Activated CD8-positive, alpha-beta memory T cell treated with anti-CD3 and anti-CD28 coated beads for 4 hours (primary cell): ENCODE measurements at places on chromosomes 7 and 10.

- DNase-seq, result no peak
Observed at GRCh38 chr10:69807696-69808095, 6.0 kb downstream of the COL13A1 start.

DNA sequence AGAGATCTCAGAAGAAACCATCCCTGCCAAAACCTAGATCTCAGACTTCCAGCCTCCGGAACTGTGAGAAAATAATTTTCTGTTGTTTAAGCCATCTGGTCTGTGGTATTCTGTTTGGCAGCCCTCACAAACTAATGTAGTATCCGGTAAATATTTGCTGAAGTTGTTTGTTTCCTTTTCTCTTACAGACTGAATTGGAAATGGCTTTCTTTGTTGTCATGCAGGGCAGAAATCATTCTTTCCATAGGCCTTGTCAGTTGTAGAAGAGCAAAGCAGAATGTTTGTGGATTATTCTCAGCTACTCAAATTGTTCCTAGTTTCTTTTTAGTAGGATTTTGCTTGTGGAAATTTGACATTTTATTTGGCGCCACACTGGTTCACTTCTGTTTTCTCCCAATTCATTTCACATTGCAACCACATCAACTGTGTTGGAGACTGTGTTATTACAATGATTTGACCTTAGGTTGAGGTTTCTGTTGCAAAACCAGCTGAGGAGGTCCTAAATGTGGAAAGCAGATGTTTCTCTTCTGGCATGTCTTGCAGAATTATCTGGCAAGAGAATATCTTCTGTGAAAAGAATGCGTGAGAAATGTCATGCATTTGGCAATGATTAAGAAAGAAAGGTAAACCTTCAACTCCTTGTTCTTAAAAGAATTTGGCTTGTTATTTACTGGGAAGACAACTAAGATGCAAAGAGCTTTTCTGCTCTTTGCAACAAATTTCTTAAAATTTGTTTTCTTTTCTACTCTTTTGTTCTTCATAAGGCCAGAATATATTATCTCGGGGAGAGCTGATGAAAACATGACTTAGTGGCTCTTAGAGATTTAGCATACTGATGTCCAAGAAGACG is 25.8 kb downstream of the ACTA2 start:
- DNase-seq, result no peak

DNA sequence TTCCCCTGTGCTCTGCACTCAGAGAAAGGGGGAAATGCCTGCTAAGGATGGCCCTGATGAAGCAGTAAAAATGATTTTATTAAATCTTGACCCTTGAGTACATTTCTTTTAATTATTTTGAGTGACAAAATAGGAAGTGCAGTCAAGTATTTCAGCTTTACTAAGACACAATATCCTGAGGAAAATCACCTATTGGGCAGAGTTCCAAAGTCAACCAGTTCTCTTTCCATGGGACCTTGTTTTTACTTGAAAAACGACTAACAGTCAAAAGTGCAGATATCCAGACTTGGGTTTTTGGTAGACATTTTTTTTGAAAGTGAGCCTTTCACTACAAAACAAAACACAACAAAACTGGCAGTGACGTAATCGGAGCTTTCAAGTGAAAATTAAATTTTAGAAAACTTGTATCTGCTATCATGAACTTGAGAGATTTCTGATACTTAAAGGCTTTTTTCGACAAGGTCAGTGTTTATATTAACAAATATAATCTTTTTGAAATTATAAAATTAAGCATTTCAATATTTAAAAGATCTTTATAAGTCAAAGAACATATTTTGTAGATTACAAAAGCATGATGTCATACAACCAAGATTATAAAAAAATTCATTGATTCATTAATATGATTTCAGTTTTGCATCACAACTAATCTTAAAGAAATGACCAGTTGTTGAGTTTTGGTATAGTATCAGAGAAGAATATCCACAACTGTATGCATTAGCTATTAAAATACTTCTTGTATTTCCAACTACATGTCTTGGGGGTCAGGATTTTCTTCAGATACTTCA is 513.8 kb upstream of the AKR1E2 start:
- DNase-seq, result no peak

GRCh38 chr10:23171232-23171876 is 20.8 kb upstream of the PTF1A start:
- no peak for DNase-seq

DNA sequence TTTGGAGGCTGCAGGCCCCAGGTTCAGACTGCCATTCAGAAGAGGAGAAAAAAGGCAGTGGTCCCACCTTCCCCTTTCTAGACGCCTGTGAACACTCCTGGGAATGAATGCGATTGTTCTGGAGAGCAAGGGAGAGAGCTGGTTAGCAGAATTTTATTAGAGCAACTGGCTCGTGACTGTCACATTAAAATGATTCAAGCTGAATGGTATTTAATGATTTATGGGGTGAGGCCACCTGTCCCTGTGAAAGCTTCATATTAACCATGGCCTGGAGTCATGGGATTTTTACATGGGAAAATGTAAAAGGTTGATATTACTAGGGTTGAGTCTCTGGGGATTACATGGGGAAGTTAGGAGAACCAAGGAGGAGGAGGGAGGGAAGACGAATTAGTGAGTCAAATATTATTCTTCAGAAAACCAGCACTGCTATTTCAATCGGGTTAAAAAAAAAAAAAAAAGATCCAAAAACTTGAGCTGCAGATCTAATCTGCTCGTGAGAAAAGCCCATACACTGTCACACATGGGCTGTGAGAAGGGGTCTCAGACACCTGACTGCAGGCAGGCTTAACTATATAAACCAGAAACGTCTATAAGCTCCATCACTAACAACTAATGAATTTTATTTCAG is 8.3 kb downstream of the CXCL12 start:
- no peak for DNase-seq

GRCh38 chr10:100338434-100339036 is 8.5 kb upstream of the SCD start:
- DNase-seq, result peak; percentile 67

DNA sequence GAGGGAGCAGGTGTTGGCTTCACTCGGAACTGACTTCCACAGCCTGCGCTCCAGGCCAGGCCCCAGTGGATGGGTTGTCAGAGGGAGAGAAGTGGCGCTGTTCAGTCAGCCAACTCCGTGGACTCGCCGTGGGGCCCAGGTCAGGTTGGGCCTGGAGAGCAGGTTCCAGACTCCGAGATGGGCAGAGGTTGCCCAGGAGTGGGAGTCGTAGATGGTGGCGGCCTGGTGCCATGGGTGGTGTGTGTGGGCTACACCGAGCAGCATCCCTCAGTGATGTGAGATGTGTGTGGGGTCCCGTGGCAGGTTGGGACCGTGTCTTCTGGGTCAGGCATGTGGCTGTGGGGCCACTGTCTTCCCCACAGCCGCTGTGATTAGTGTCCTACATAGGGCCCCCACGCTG is 10.4 kb downstream of the ZNF316 start:
- no peak for DNase-seq

DNA sequence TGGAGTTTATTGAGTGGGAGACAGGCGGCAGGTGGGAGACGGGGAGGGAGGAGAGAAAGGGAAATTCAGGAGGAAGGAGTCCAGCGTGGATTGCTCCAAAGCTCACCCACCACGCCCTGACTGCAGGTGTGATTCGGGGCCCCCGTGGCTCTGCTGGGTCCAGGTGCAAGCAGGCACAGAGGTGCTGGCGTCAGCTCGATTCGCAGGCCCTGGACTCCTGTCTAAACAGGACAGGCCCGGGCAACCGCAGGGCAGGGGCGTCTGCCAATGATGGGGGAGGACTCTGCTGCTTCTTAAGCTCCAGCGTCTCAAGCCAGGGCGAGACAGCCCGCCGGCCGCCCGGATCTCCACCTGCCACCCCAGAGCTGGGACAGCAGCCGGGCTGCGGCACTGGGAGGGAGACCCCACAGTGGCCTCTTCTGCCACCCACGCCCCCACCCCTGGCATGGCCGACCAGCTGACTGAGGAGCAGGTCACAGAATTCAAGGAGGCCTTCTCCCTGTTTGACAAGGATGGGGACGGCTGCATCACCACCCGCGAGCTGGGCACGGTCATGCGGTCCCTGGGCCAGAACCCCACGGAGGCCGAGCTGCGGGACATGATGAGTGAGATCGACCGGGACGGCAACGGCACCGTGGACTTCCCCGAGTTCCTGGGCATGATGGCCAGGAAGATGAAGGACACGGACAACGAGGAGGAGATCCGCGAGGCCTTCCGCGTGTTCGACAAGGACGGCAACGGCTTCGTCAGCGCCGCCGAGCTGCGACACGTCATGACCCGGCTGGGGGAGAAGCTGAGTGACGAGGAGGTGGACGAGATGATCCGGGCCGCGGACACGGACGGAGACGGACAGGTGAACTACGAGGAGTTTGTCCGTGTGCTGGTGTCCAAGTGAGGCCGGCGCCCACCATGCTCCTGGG is at the start of gene CALML3:
Gene CALML3 (plus strand): TSS at position 321 of the 920 bp plus-strand sequence. CDS start 125 bp downstream, at position 446.
- DNase-seq, result no peak

- no peak for DNase-seq
Observed at GRCh38 chr7:11177793-11178192, 204.1 kb downstream of the PHF14 start.

DNA sequence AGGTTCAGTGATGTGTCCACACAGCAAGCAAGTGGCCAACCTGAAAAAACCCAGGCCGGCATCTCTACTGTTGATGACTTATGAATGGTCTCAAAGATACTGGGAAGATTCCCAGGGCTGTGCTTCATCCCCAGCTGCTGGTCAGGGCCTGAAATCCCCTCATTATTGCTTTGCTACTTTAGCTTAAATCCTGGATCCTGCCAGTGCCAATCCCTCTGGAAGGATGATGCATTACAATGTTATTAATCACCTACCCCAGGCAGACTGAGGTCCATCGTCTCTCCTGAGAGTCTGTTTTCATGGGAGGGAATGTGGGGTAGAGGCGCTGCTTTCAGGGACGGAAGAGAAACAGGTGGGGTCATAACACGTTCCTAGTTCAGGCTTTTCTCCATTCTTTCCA is 371.6 kb downstream of the RPS24 start:
- no peak for DNase-seq

GRCh38 chr10:7102557-7103349 is 308.1 kb downstream of the SFMBT2 start:
- no peak for DNase-seq

GRCh38 chr10:124739986-124740368 is 4.2 kb downstream of the FAM53B start:
- DNase-seq, result no peak

- no peak for DNase-seq
Observed at GRCh38 chr10:101660256-101660655, 34.7 kb downstream of the FBXW4 start.

DNA sequence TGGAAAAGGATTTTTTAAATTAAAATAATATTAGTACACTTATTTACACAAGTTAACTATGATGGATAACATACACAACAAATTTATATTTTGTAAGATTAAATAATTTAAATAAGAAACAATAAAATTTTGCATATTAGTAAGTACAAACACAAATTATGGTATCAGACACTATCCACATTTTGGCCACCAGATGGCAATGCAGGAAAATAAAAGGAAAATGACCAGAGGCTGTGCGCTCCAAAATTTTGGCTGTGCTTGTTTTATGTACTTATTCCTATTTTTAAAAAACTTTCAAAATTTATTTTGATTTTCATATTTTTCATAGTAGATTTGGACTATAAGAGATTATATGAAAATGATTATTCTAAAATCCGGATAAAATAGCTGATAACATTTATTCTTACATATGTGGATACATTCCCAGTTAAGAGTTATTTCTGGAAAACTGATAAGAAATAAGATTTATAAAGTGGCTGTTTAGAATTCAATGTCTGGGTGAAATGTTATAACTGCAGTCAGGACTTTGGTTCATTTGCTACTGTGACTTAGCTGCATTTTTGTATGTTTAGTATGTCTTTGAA is 274.7 kb upstream of the HGF start:
- no peak for DNase-seq

DNA sequence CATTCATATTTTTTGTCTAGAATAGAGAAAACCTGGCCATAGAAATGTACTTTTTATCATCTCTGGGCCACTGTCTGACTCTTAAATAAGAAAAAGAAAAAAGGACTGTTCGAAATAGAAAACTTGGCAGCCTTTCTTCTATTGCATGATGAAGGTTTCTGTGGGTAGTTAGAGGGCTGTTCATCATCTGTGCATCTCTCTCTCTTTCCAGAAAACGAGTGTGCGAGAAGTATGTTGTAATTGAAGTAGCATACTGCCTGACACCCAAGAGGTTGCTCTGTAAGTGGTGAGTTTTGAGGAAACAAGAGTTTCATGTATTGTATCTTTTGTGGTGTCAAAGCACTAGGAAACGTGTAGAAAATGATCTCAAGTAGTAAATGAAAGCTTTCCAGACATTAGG is 343.2 kb upstream of the TMEM229A start:
- DNase-seq, result no peak

DNA sequence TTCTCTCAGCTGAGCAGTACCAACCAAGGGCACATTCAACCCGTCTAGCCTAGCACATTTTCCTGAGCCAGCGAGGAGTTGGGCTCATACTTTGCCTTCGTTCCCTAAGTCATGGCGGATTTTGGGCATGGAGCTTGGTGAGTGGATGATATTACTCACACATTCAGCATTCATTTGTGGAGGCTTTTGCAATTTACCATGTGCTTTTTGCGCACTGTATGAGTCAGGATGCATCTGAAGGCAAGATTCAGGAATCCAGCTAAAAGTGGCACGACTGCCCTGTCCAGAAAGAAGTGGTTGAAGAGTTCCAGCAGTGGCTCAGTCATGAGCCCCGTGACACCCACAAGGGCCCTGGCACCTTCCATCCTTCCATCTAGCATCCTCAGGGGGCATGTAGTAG is 24.2 kb upstream of the MGMT start:
- no peak for DNase-seq

DNA sequence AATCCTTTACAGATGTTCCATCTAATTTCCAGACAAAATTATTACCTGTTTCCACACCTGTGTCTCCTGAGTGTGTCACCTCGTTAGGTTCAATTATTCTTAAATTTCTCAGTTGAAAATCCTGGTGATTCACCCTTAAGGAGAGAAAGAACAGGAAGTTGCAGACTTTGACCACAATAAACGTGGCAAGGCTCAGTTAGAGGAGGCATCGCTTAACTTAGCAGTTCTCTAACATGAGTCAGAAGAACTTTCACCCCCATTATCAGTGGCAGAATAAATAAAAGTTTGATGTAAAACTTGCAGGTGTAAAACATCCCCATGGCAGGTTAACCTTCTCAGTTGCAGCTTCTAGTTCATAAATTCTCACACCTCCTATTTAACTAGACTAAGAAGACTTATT is 8.3 kb downstream of the XPNPEP1 start:
- no peak for DNase-seq

DNA sequence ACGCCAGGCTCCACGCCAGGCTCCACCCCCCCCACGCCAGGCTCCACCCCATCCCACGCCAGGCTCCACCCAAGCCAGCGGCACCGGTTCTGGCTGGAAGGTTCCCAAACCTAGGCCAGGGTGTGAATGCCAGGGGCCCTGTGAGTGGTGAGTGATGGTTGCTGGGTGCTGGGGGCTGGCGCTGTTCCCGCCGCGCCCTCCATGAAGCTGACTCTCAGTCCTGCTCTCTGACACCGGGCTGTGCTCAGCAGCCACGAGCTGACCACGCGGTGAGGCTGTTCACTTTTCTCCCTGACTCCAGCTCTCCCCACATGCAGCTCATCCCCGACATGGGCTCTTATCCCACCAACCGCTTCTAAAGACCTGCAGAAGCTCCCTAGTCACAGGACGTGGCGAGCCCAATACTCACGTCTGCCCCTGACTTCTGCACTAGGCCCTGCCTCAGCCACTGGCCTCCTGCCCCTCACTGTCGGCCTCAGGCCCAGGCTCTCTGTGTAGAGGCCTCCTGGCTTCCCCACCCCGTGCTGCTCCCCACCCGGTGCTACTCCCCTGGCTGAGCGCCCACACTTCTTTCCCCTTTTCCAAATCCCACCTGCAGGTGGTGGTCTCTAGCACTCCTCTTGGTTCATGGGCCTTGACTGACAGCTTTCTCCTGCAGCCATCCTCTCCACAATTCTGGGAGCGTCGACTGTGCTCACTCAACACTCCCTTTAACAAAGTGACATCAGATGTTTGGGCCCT is 603.0 kb downstream of the PTPRN2 start:
- no peak for DNase-seq
